ENCODE measurements at places on chromosomes 6 and 20. TPM values are rescaled to one million over a fixed set of nuclear protein-coding genes. Genes with fewer than 3 reads are reported as not detected.
A peak's percentile ranks its signal among the peaks of the same experiment; 100 is the strongest.

ADGRF5 gene
- 0.54 TPM for total RNA-seq

AGPAT1 gene
- total RNA-seq, result 94.8 TPM

GRCh38 chr20:39462416-39462945, 500.3 kb downstream of the DHX35 start:
- no peak overlapping the region for H3K27ac ChIP-seq
- H3K27me3 ChIP-seq, result no peaks in the 10 kb centered on the region
- DNase-seq, result no peak

- no peak for DNase-seq
- no peak overlapping the region for H3K4me3 ChIP-seq
- peaks cover 14% of the 10 kb centered on the region for H3K27me3 ChIP-seq
- no peaks in the 10 kb centered on the region for H3K36me3 ChIP-seq
- H3K27ac ChIP-seq, result no peak overlapping the region
These were observed 12.9 kb upstream of the NTSR1 start for GRCh38 chr20:62695448-62696414.

DNA sequence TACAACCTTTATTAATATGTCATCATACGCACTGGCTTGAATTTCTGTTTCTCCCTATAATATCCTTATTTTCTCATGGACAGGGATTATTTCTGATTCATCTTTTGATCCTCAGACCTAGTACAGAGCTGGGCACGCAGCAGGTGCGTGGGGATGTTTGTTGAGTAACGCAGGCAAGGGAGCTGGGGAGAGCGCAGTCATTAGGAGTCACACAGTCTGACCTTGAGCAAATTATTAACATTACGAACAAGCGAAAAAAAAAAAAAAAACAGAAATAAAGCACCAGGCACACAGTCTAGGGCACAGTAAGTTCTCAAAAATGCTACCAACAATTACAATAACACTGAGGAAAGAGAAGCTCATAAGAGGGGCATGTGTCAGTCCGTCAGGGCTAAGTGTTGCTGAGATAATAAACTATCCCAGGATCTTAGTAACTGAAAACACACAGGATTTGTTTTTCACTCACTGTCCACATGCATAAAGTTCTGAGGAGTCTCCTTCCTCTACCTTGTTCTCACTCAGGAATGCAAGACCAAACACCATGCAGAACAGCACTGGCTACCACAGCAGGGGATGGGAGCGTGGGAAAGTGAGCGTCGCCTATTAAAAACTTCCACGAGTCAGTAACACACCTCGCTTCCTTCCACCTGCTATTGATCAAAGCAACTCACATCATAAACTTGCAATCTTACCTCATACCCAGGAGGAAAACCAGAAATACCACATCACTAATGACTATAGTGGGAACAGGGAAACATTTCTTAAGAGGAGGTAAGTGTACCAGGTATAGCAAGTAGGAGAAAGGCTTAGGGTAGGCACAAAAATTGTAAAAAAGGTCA, 56.9 kb downstream of the PDE10A start:
- no peak overlapping the region for H3K4me3 ChIP-seq
- no peak for DNase-seq
- no peaks in the 10 kb centered on the region for H3K36me3 ChIP-seq
- no peak overlapping the region for H3K27ac ChIP-seq
- H3K4me1 ChIP-seq, result no peaks in the 10 kb centered on the region
- H3K27me3 ChIP-seq, result no peaks in the 10 kb centered on the region

DNA sequence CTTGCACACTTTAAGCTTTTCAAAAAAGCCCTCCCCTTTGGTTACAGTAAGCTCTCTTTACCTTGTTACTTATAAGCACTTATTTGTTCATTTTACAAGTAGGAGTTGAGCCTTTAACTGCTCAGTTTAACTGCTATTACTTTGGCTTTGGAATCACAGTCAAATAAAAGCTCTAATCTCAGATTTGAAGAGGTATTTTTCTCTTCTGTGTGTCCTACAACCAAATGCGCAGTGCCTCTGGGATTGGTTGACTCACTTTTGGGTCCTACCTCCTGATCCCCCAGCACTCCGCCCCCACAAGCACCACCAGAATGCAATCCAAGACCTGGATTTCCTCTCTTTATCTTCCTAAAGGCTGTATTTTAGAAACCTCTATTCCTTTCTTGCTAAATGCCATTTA, 2.5 kb downstream of the NCOA7 start:
- H3K27me3 ChIP-seq, result no peaks in the 10 kb centered on the region
- H3K4me3 ChIP-seq, result no peak overlapping the region
- no peak overlapping the region for H3K27ac ChIP-seq
- peaks cover 26% of the 10 kb centered on the region for H3K4me1 ChIP-seq
- H3K36me3 ChIP-seq, result no peaks in the 10 kb centered on the region
- DNase-seq, result no peak

GLP1R gene
- total RNA-seq, result not detected

MACROD2 gene
- total RNA-seq, result 2.4 TPM

GRCh38 chr6:30207619-30208295, 5.4 kb downstream of the TRIM26 start:
- H3K36me3 ChIP-seq, result no peaks in the 10 kb centered on the region
- H3K4me1 ChIP-seq, result peaks cover 29% of the 10 kb centered on the region
- H3K4me3 ChIP-seq, result no peak overlapping the region
- no peak overlapping the region for H3K27ac ChIP-seq

GRCh38 chr6:75081921-75082320, 123.9 kb downstream of the COL12A1 start:
- peaks cover 7% of the 10 kb centered on the region for H3K36me3 ChIP-seq
- DNase-seq, result no peak
- H3K27me3 ChIP-seq, result no peaks in the 10 kb centered on the region
- H3K4me1 ChIP-seq, result no peaks in the 10 kb centered on the region
- no peak overlapping the region for H3K4me3 ChIP-seq

DNA sequence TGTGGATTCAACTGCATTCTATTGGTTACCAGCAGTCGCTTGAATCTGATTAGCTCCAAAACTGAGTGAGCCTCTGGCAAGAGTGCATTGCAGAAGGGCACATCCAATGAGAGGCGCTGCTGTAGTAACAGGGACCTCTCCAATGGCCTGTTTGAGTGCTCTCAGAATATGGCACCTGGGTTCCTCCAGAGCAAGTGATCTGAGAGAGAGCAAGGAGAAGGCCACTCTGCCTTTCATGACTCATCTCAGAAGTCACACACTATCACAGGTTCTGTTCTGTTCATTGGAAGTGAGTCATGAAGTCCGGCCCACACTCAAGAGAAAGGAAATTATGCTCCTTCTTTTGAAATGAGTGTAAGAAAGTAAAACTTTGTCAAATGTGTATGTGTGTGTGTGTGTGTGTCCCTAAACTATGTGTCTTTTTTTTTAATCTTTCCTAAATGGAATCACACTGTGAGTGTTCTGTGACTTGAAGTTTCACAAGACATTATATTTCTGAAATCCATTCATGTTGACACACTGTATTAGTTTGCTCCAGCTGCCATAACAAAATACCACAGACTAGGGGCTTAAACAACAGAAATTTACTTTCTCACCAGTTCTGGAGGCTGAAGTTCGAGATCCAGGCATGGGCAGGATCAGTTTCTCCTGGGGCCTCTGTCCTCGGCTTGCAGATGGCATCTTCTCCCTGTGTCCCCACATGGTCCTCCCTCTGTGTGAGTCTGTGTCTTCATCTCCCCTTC, 138.3 kb upstream of the CDYL start:
- no peak overlapping the region for H3K27ac ChIP-seq
- H3K27me3 ChIP-seq, result no peaks in the 10 kb centered on the region
- peak; percentile 79 for DNase-seq
- H3K36me3 ChIP-seq, result no peaks in the 10 kb centered on the region
- no peak overlapping the region for H3K4me3 ChIP-seq

ASXL1 gene
- 61.1 TPM for total RNA-seq

TTI1 gene
- 13.4 TPM for total RNA-seq

- H3K36me3 ChIP-seq, result no peaks in the 10 kb centered on the region
- no peak overlapping the region for H3K4me3 ChIP-seq
- no peaks in the 10 kb centered on the region for H3K27me3 ChIP-seq
These were observed 181.2 kb upstream of the FOXQ1 start for GRCh38 chr6:1130709-1131108.

GRCh38 chr6:26045928-26046368, 41.3 kb upstream of the HFE start:
- H3K27ac ChIP-seq, result peak overlapping the region; percentile 75
- H3K4me3 ChIP-seq, result peak overlapping the region; percentile 67
- no peaks in the 10 kb centered on the region for H3K27me3 ChIP-seq
- peaks cover 23% of the 10 kb centered on the region for H3K4me1 ChIP-seq
- H3K36me3 ChIP-seq, result no peaks in the 10 kb centered on the region

TMEM244 gene
- total RNA-seq, result not detected

KHDC1L gene
- total RNA-seq, result not detected

DNA sequence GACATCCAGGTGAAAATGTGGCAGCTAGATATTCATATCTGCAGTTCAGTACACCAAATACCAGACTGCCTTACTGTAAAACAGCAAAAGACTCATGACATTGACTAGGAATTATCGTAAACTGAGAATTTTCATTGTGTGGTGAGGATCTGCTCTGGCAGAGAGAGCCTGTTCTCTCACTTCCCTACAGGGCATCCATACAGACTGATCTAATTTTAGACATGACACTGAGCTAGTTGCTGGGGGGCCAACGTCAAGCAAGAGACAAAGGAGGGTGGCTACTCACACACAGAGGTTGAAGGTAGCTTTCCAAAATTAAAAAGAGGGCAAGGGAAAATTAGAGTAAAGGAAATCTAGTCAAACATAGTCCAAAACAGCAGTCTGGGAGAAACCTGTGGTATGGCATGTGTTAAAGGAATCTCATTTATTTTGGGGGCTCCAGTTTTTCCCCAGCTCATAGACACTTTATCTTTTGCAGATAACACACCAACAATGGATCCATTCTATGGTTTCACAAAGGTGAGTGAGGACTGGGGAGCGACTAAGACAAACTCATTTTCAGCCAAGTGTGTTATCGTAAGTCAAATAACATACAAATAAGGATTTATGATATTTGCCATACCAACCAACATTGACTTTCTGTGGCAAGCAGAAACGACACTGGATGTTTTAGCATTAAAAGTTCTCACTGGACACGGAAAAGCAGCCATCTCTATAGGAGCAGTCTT, 36.6 kb upstream of the NHSL1 start:
- H3K4me3 ChIP-seq, result no peak overlapping the region
- no peaks in the 10 kb centered on the region for H3K27me3 ChIP-seq
- DNase-seq, result no peak
- H3K36me3 ChIP-seq, result no peaks in the 10 kb centered on the region
- no peak overlapping the region for H3K27ac ChIP-seq

- no peaks in the 10 kb centered on the region for H3K36me3 ChIP-seq
- peak overlapping the region; percentile 82 for H3K4me3 ChIP-seq
- peak; percentile 35 for DNase-seq
- no peaks in the 10 kb centered on the region for H3K27me3 ChIP-seq
- peaks cover 23% of the 10 kb centered on the region for H3K4me1 ChIP-seq
These were observed 970 bp downstream of the BLTP3A start for GRCh38 chr6:34792605-34793500.

VWA7 gene
- 0.54 TPM for total RNA-seq

DNA sequence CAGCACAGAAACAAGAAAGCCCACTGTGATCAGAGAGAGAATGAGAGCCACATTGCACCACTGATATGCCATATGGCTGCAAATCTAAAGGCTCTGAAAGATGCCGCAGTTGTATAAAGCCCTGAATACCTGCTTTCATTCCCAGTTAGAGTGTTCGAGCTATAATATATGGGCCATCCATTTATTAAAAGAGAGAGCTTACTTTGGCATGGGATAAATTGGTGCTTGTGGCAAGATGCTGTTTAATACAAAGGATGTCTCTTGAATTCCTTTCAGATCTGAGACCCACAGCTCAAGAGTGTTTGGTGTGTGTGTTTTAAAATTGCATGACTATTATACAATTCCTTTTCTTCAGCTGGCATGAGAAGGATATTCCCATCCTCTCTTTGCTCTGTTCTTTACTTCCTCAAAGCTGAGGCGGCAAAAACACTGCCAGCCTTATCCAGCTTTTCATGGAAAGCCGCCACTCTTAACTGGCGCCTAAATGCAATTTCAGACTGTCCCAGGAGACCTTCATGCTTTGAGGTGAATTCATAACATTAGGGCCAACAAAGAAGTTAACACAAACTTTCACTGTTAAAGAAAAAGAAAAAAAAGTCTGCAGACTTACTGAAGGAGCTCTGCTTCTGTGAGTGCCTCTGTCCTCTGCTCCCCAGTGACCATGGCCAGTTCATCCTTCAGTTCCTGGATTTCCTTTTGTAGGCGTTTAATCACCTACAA, 147.6 kb downstream of the KIF6 start:
- H3K27me3 ChIP-seq, result no peaks in the 10 kb centered on the region
- H3K36me3 ChIP-seq, result no peaks in the 10 kb centered on the region

TNNC2 gene
- not detected for total RNA-seq

PDYN gene
- total RNA-seq, result not detected

TOMM34 gene
- total RNA-seq, result 45.8 TPM

GRCh38 chr6:18795726-18796125, 408.6 kb downstream of the RNF144B start:
- H3K27me3 ChIP-seq, result no peaks in the 10 kb centered on the region
- no peak overlapping the region for H3K27ac ChIP-seq
- no peak for DNase-seq
- no peak overlapping the region for H3K4me3 ChIP-seq
- no peaks in the 10 kb centered on the region for H3K4me1 ChIP-seq

ERVFRD-1 gene
- total RNA-seq, result not detected

DNA sequence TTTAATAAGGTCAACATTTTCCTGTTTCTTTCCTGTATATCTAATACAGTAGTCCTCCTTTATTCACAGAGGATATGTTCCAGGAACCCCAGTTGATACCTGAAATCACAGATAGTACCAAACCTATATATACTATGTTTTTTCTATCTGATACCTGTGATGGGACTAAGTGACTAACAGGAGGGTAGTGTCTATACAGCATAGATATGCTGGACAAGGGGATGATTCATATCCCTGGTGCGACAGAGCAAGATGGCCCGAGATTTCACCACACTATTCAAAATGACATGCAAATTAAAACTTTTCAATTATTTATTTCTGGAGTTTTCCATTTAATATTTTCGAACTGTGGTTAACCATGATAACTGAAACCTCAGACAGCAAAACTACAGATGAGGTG, 281.1 kb downstream of the LAMA2 start:
- no peak overlapping the region for H3K4me3 ChIP-seq
- no peaks in the 10 kb centered on the region for H3K4me1 ChIP-seq
- H3K27me3 ChIP-seq, result no peaks in the 10 kb centered on the region
- no peak overlapping the region for H3K27ac ChIP-seq
- no peaks in the 10 kb centered on the region for H3K36me3 ChIP-seq

TEAD3 gene
- 75.5 TPM for total RNA-seq

Data from astrocyte (in vitro differentiated cells and primary cell).